Effector CD4-positive, alpha-beta T cell (primary cell): ENCODE measurements at places on chromosomes 7 and 10.

DNA sequence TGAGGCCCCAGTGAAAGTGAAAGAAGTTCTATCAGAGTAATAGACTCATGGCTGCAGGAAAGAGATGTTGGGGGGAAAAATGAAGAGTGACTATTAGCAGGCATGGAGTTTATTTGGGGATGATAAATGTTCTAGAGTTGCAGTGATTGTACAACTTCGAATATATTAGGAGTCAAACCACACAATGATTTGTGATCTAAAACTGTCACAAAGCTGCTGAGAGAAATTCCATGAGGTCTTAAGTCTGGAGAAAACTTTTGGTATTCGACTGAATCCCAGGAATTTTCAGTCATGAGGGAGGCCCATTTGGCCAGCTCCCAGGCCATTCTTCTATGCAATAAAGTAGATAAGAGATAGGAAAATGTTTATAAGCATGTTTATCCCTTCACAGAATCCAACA is 55.9 kb upstream of the UNC5B start:
- DNase-seq = no peak

DNA sequence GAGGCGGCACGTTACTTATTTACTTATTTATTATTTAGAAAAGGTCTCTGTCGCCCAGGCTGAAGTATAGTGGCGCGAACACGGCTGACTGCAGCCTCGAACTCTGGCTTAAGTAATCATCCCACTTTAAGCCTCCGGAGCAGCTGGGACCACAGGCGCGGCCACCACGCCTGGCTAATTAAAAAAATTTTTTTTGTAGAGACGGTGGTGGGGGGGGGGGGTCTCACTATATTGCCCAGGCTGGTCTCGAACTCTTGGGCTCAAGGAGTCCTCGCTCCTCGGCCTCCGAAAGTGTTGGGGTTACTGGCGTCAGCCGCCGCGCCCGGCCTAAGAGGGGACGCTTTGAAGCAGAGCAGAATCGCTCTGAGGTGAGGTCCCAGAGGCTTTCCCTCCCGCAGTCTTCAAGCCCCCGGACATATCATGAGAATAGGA is 675 bp upstream of the FRAT2 start:
- DNase-seq = no peak

- no peak for DNase-seq
Observed at GRCh38 chr7:69837387-69838068, 239.3 kb downstream of the AUTS2 start.

DNA sequence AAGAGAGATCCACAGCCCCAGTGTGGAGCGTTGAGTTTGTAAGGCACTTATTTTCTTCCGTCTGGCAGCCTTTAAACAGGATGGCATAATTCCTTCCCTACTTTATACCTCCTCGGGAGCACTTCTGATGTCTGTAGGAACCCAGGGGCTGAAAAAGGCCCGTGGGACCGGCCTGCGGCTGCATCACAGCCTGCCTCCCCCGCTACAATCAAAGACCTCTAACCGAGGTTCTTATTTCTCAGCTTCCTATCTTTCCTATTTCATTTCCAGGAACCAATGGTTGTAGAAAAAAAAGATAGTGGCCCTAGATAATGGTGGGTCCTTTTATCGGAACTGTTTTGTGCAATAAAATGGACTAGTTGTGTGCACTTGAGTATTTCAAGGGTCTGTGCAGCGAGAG is 4.1 kb upstream of the CTBP2 start:
- no peak for DNase-seq

DNA sequence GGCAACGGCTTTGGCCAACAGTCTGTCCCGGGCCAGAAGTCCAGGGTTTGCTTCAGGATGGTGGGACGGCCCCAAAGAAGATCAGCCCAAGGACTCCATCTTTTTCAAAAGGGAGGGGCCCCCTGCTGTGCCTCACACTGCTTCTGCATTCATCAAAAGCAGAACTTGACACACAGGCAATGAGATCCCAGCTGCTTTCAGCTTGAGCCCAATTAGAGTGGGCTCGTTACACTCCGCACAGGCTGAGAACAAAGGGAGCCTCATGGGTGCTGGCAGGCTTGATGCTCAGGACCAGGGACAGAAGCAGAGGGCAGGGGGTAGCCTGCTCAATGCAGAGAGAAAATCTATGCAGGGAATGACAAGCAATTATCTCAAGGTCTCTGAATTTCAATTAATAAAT is 45.5 kb downstream of the VOPP1 start:
- no peak for DNase-seq
